Chondrocyte (in vitro differentiated cells): ENCODE measurements at places on chromosomes 1 and 21. TPM values are rescaled to one million over a fixed set of nuclear protein-coding genes. Genes with fewer than 3 reads are reported as not detected.

GRCh38 chr1:28328228-28328648 is 602 bp upstream of the MED18 start:
- no peaks in the 10 kb centered on the region for H3K27me3 ChIP-seq
- peaks cover 13% of the 10 kb centered on the region for H3K36me3 ChIP-seq
- H3K27ac ChIP-seq, result peak overlapping the region; percentile 99
- H3K4me1 ChIP-seq, result peaks cover 19% of the 10 kb centered on the region

GRCh38 chr1:27545271-27545670 is 55.3 kb upstream of the WASF2 start:
- peaks cover 49% of the 10 kb centered on the region for H3K4me1 ChIP-seq
- peak overlapping the region; percentile 99 for H3K27ac ChIP-seq
- H3K4me3 ChIP-seq, result no peak overlapping the region
- H3K36me3 ChIP-seq, result peaks cover 23% of the 10 kb centered on the region
- no peak for DNase-seq

The KIF14 gene
- total RNA-seq, result 1.3 to 2.1 TPM (median 2.0 TPM) in 3 replicates

DNA sequence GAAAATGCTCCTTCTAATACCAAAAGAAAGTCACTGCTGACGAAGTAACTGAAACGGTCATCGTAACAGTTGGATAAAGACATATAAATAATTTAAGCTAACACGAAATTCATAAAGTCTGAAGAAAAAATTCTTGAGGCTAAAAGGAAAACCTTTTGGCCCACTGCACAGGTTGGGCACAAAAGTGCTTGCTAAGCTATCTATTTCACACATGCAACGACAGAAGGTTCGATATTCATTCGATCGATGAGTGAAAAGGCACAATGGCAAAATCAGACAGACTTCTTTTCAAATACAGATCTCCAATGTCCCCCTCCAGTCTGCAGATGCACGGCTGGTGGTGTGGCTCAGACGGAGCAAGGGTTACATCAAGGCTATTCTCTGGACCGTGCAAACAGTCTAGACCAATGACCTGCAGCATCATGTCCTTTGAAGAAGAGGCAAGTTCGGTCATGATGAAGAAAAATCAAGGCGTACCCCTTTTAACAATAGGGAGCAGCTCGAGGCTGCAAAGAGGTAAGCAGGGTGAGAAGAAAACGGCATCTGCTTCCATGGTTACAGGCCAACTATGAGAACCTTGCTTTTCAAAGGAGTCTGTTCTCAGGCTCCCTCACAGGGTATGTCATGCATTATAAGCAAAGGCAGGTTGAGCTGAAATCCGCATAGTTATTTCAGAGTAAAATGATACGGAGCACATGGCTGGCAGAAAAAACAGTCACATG is 579.6 kb downstream of the USP25 start:
- no peaks in the 10 kb centered on the region for H3K27me3 ChIP-seq
- peaks cover 3% of the 10 kb centered on the region for H3K36me3 ChIP-seq
- peak overlapping the region; percentile 58 for H3K27ac ChIP-seq
- no peak for DNase-seq
- H3K4me1 ChIP-seq, result peaks cover 47% of the 10 kb centered on the region

DNA sequence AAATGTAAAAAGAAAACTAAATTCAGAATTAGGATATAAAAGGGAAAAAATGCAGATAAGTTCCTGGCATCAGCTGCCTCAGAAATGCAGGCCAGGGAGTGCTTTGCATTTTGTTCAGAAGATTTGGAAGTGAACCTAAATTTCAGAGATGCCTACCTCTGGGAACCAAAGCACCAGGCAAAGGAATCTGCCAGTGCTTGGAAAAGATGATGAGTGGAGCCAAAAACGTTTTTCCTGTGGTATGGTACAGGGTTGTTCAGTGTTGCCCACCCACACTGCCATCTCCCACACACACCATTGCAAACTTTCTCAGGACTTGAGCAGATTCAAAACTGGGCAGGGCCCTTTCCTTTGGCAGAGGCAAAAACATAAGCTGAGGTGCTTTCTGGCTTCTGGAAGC is 349.5 kb downstream of the TGFB2 start:
- H3K36me3 ChIP-seq, result no peaks in the 10 kb centered on the region
- H3K27ac ChIP-seq, result no peak overlapping the region
- no peak overlapping the region for H3K4me3 ChIP-seq
- H3K4me1 ChIP-seq, result peaks cover 10% of the 10 kb centered on the region
- no peaks in the 10 kb centered on the region for H3K27me3 ChIP-seq
- DNase-seq, result no peak

DNA sequence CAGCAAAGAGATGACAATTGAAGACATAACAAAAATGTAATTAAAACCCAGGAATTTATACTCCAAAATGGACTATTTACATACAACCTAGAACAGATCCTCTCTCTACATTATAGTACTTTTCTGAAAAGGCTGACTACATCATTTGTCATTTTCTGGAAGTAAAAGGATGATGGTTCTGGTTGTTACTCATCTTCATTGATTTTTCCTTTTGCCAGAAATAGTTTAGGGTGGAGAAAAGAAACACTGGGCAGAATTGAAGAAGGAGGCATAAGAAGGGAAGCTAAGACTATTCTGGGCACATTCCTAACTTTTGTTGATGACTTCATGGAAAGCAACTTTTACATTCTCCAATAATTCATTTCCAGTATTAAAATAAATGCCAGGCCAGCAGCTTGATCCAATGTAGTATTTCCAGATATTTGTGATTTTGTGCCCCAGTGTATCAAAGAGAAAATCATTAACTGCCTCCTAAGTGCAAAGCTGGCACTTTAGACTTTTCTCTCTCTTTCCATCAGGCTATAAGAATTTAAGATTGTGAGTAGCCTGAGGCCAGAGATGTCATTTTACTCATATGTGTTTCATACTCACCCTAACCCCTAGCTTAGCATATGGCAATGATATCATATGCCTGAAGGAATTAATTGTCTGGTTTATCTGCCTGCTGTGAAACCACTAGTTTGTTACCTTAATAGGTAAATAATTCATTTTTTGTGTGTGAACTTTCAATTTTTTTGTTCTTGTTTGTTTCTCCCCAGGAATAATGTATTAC is 369.5 kb upstream of the LYPLAL1 start:
- no peaks in the 10 kb centered on the region for H3K27me3 ChIP-seq
- no peak for DNase-seq
- peaks cover 4% of the 10 kb centered on the region for H3K36me3 ChIP-seq
- peaks cover 12% of the 10 kb centered on the region for H3K4me1 ChIP-seq
